ENCODE measurements at places on chromosomes 1 and 21.
A peak's percentile ranks its signal among the peaks of the same experiment; 100 is the strongest.

- DNase-seq: no peak
Measured at GRCh38 chr1:82538876-82539275, 738.1 kb downstream of the ADGRL2 start.

- no peak for DNase-seq
Measured at GRCh38 chr1:1926886-1927660, 8.0 kb upstream of the TMEM52 start.

- DNase-seq: peak; percentile 74
Measured at GRCh38 chr1:41666981-41667631, 182.6 kb upstream of the EDN2 start.

DNA sequence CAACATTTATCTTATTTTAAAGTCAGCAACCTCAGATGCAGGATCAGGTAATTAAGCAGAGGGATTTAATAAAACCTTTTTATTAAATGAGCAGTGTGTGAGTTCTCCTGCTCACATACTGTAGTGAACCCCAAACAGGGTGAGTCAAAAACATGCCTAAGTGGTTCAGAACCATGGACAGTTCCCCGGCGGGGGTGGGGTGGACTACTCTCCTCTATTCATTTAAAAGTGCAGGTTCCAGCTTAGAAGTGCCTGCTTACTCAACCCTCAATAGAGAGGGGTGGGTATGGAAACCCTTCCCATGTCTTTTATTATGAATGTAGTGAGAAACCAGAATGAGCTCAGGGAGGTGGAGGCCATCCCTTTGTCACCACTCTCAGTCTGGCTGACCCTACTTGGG is 397.9 kb downstream of the HHAT start:
- peak; percentile 44 for DNase-seq

DNA sequence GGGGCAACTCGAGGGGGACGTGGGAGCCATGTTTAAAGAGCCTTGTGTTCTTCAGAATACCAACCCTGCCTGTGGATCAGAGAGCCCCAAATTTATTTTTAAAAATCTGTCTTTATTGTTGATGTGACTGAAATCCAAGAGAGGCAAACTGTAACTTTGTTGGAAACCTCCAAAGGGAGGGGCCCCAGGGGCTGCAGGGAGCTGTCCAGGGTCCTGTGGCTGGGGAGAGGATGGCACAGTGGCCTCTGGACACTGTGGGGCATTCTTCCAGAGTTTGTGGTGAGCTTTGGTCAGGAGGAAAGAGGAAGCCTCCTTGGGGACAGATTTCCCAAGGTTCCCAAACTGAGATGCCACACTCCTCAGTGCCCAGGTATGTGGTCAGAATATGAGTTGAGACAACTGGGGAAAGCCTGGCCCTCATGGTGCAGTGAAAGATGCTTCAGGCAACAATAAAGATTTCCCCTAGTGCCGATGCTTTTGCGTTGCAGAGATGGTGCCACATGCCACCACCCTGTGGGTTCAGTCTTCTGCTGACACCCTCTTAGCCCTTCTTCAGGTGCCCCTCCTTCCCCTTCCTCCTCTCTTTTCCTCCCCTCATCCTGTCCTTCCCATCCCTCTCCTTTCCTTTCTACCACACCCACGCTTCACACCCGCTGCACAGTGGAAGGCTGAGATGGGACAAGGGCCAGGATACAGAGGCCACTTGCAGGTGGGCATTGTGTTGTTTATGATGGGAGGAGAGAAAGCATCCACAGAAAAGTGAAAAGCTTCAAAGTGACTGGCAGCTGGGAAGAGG is 122.1 kb downstream of the UCK2 start:
- DNase-seq: peak; percentile 41

DNA sequence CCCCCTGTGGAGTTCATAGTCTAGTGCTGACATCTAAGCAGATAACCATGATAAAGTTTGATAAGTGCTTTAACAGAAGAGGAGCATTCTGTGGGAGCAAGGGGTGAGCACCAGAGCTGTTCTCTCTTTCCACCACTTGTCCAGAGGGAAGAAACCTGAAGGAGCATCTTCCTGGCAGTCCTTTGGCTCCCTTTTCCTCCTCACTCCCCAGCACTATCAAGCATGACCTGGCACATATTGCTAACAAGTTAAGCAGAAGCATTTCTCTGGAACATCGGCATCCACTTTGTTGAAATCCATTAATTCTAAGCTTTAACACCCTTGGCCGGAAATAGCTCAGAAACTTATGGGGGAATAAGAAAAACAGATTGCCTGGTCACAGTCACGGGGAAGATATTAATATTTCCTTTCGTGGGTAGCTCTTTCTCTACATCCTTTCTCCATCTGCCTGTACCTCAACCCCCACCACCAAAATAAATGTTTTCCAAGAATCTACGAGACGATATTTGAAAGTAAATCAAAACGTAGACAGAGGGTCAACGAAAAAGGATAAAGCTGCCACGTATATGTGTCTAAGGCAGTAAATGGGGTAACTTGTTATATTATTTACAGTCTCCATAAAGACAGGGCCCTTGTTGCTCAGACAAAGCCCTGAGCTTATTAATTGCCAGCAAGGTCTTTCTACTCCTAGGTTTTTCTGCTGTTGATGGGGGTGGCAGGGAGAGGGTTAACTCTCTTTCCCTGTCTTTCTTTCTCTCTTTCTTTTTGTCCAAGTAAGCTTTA is 351.4 kb downstream of the NUF2 start:
- DNase-seq: peak; percentile 58

DNA sequence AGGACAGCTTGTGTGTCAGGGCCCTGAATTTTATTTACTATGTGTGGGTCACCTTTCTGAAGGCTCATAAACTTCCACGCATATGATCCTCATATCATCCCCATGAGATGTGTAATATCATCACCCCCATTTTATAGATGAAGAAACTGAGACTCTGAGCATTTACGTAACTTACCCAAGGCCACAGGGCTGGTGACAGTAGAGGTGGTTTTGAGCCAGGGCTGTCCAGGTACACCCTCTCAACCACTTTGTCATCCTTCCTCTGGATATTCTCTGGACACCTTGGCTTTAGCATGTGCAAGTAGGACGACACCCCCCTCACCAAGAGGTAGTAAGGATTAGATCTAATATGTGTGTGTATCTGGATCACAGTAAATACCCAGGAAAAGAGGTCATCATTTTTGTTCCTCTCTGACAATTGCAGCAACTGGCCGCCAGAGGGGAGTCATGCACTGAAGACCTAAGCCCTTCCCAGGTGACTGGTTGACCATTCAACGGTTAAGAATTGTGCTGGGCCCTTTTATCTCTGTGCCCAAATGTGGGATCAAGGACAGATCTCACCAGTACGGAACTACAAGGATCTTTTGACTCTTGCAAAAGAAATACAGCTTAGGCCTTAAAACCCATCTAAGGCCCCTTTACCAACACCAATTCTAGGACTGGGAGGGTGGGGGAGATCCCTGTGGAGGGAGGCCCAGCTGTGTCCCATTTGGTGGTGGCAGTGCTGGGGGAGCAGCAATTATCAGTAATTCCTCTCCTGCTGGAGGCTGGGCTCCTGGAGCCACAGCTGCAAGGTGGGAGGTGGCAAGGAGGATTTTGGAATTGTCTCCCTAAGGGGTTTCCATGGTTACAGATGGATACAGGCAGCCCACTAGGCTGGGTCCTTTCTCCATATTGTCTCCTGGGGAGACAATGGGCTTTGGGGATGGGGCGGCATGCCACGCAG is 13.7 kb upstream of the E2F2 start:
- DNase-seq: peak; percentile 87

- no peak for DNase-seq
Measured at GRCh38 chr1:2299131-2299627, 71.1 kb downstream of the SKI start.

DNA sequence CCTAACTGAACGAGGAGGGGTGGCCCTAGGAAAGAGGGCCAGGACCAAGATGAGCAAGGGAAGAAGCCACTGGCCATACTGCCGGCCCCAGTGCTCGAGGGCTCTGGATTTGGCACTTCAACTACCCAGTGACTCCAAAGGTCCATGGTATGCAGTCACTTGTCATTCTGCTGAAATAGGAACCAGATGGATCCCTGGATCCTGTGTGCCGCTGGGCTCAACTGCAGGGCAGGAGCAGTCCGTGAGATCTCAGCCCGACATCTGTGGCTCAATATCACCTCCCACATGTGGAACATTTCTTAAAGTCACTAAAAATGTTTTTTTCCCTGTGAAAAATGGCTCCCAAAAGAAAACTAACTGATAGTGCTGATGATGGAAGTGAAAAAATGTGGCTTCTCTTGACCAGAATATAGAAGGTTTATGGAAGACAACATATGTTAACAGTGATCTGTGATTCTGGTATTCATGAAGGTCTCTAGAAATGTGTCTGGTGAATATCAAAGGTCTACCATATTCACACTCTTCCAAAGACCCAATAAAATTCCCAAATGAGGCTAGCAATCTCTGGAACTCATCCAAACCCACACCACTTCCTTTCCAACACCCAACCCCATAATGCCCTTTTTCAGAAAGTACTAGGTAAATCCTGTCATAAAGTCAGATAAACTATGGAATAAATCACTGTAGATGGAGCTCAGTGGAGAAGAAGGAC is 24.1 kb downstream of the PAFAH2 start:
- peak; percentile 38 for DNase-seq

DNA sequence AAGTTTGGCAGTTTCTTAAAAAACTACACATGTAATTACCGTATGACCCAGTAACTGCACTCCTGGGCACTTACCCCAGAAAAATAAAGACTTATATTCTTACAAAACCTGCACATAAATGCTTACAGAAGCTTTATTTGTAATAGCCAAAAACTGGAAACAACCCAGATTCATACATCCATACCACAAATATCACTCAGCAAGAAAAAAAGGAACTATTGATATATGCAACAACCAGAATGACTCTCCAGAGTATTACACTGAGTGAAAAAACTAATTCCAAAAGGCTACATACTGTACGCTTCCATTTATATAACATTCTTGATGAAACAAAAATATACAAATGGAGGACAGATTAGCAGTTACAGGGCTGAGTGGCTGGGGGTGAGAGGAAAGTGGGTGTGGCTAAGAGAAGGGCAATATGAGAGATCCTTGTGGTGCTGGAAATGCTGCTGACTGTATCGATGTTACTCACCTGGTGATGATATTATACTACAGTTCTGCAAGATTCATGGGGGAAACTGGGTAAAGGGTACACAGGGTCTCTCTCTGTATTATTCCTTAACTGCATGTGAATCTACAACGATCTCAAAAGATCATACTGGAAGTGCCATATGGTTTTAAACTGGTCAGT is 96.0 kb upstream of the GNG4 start:
- DNase-seq: peak; percentile 11

GRCh38 chr1:42739753-42740700 is at the start of gene CLDN19:
CLDN19 (minus strand) TSS chr1:42740236; CDS start chr1:42740063, 173 bp downstream.
- no peak for DNase-seq

GRCh38 chr1:97870589-97870988 is 50.2 kb downstream of the DPYD start:
- DNase-seq: no peak

- DNase-seq: no peak
Measured at GRCh38 chr1:168146626-168147025, 9.9 kb upstream of the GPR161 start.

GRCh38 chr1:3657096-3657475 is 4.8 kb downstream of the TP73 start:
- no peak for DNase-seq

DNA sequence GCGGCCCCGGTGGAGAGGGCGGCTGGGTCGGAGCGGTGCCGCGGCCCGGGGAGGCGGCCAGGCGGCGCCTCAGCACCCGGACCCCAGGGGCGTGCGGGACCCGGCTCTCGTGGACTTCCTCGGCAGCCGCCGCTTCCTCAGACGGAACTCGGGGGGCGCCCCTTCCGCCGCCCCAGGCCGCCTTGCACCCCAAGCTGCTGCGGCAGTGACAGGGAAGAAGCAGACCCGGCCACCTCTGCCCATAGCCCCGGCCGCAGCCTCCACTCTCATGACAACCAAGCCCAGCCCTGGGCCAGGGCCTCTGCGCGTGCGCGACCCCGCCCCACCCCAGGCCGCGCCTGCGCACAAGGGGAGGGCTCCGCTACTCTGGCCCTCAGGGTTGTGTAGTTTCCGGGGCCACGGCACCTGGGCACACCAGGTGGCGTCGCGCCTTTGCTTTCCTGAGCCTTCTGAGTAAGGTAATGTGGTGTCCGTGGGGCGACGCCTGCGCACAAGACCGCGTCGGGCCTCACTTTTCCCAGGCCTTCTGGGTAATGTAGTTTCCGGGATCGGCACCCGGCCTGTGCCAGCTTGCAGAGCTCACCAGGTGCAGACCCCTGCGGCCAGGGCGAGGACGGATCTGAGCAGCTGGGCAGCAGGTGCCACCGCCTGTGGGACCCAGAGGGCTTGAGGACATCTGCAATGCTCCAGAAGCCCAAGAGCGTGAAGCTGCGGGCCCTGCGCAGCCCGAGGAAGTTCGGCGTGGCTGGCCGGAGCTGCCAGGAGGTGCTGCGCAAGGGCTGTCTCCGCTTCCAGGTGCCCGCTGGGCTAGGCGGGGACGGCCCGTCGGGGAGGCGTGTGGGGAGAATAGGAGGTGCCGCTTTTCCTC is at the start of the genes CEP104 and DFFB:
TSS of gene CEP104 (minus strand) at position 289 of the 868 bp plus-strand sequence. CDS start 4,804 bp downstream, outside the sequence.
TSS of gene DFFB (plus strand) at position 554 of the 868 bp plus-strand sequence. CDS start at position 682, 128 bp downstream.
- DNase-seq: peak; percentile 83

DNA sequence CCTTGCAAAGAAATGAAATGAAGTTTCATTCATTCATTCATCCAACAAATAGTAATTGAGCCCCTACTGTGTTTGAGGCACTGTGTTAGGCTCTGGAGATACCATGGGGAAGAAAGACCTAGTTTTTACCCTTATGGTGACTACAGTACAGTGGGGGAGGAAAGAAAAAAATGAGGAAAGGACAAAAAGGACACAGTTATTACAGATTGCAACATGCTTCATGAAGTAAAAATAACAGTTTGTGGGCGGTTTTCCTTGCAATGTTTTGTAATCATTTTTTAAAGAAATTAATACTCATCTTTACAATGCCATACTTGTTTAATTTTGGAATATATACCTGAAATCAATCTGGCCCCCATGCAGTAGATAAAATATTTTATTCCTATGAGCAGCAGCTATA is 120.3 kb downstream of the TM2D1 start:
- DNase-seq: no peak

- no peak for DNase-seq
Measured at GRCh38 chr1:31911994-31912780, 26.0 kb downstream of the PTP4A2 start.

GRCh38 chr21:41603476-41603875 is 95.5 kb upstream of the TMPRSS2 start:
- DNase-seq: no peak

- no peak for DNase-seq
Measured at GRCh38 chr1:181711820-181712219, 228.5 kb downstream of the CACNA1E start.

- DNase-seq: peak; percentile 87
Measured at GRCh38 chr1:160219062-160219929, 14.1 kb downstream of the PEA15 start.

- no peak for DNase-seq
Measured at GRCh38 chr1:182927693-182928433, 25.1 kb downstream of the SHCBP1L start.

- no peak for DNase-seq
Measured at GRCh38 chr1:154551474-154551873, 7.0 kb downstream of the UBE2Q1 start.

- peak; percentile 57 for DNase-seq
Measured at GRCh38 chr1:15423355-15424077, 13.8 kb downstream of the EFHD2 start.

- no peak for DNase-seq
Measured at GRCh38 chr1:53521924-53522552, 62.8 kb downstream of the DMRTB1 start.

GRCh38 chr1:41501581-41501980 is 17.1 kb upstream of the EDN2 start:
- DNase-seq: no peak

Data from EH (cell line).